CD8-positive, alpha-beta T cell (primary cell): ENCODE measurements at places on chromosomes 16 and 17.

- peak; percentile 34 for DNase-seq
Observed at GRCh38 chr17:1967213-1967612, 57.9 kb downstream of the RTN4RL1 start.

- no peak for DNase-seq
Observed at GRCh38 chr16:87918338-87918737, 18.0 kb downstream of the CA5A start.

DNA sequence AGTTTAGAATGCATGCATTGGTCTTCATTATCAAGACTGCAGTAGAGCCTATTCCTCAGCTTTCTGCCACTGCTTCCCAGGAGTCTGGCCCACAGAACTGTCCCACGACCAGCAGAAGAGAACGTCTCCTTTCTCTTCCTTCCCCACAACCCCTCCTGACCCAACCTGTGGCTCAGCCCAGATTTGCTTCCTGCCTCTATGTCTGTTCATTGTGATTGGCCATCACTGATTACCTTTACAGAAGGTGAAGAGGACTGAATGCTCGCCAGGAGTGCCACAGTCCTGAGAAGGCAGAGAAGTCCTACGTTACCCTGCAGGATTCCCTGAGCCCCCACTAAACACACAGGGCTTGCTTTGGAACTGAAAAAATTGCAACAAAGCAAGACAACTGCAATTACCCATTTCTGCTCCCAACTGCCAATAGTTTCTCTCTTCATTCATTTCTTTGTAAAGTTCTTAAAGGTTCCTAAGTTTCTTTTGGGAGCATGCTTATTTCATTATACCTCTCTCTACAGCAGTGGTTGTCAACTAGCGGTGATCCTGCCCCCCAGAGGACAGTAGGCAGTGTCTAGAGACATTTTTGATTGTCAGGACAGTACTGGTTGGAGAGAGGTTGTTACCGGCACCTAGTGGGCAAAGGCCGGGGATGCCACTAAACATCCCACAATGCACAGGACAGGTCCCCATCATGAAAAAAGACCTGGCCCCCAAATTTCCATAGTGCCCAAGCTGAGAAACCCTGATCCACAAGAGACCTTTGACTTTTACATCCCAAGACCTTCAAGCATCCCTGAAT, 4.5 kb upstream of the NAT9 start:
- no peak for DNase-seq

DNA sequence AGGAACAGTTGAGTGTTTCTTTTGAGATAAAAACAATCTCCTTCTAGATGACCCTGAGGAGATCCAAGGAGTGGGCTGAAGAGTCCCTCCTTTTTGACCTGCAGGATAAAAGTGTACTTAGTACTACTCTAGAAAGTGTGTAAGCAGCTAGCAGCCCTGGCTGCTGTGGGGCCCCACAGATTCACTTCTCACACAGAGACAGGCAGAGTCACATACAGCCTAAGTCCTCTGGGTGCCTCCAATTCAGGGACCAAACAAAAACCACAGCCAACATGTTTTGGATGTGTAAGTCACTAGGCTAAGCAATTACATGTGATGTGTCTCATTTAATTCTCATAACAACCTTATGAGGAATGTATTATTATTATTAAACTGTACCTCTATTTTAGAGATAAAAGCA, 97.1 kb downstream of the TMEM100 start:
- no peak for DNase-seq

- DNase-seq: no peak
Observed at GRCh38 chr17:10309003-10309974, 63.5 kb downstream of the MYH13 start.

DNA sequence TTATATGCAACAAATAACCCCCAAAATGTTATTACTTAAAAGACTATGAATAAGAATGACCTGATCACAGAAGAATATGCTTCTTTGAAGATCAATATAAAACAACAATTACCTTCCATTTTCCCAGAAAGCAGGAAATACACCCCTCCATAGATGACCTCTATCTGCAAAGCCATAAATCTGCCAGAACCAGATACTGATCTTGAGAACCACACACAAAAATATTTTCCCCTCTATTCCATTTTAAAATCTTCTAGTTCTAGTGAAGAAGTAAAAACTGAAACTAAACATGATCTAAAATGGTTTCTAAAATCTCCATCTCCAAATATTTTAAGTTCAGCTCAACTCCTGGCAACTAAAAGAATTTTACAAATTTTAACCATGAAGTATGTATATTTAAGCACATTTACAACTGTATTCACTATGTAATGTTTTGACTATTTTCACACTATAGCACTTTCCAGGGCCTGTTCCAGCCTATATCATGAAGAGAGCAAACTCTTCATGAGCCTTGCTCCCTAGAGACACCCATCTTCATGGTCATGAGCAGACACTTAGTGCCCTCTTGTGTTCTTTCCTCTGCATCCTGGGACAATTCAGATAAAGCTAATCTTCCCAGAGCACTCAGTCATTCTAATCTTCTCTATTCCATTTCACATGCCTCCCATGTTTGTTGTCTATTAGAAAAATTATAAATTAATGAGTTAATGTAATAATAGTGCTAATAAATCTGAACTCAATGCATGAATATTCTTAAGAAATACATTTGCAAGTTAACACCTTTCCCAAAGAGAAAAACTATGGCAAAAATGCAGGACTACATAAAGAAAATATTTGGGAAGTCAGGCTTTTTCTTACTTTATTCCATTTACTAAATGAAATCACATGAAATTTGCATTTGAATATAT, 87.0 kb downstream of the HELZ start:
- no peak for DNase-seq

GRCh38 chr17:9132944-9133610, 111.8 kb downstream of the NTN1 start:
- no peak for DNase-seq

DNA sequence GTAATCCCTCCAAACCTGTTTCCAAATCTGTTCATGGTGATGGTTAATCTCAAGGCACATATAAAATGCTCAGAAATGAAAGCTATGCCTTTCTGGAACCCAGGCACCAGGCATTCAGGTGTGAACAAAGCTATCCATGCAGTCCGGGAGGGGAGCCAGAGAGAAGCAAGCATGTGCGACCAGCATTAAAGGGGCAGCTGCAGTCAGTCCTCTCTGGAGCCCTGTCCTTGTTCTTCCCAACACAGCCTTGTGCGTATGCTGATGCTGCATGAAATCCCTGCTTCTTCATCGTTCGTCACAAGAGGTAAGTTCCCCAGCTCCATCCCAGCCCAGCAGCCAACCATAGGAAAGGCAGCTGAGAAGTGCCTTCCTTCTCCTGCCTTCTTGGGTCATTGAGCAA, 148.7 kb downstream of the GRIN2A start:
- DNase-seq: no peak

GRCh38 chr16:1002399-1003166, 21.0 kb downstream of the SOX8 start:
- peak; percentile 66 for DNase-seq

- DNase-seq: no peak
Observed at GRCh38 chr16:28290859-28291254, 1.5 kb upstream of the SBK1 start.

GRCh38 chr16:2769675-2770056, 7.4 kb downstream of the ELOB start:
- no peak for DNase-seq

DNA sequence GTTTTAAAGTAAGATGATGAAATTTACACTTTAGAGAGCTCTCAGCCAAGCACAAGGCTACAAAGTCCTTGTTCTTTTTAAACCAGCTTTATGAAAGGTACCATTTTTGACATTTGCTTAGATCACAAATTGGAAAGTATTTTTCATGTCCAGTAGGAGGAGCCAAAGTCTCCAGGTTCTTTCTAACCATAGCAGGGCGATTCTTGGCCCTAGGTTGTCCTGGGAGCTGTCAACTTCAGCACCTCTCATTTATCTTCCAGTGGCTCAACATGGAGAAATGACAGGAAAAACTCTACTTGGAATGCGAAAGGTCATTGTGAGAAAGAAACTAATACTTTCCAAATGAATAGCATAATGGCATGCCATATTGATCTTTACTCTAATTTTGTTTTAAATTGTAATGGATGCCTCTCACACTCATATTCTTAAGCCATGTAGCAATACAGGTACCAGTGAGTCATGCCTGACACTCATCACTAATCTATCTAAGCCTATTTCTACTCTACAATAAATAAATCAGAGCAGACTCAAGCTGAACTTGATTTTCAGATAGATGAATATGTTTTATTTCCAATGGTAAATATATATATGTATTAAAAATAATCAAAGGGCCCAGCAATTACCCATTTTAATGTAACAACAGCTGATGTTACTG, 919.1 kb upstream of the EEF2KMT start:
- no peak for DNase-seq

DNA sequence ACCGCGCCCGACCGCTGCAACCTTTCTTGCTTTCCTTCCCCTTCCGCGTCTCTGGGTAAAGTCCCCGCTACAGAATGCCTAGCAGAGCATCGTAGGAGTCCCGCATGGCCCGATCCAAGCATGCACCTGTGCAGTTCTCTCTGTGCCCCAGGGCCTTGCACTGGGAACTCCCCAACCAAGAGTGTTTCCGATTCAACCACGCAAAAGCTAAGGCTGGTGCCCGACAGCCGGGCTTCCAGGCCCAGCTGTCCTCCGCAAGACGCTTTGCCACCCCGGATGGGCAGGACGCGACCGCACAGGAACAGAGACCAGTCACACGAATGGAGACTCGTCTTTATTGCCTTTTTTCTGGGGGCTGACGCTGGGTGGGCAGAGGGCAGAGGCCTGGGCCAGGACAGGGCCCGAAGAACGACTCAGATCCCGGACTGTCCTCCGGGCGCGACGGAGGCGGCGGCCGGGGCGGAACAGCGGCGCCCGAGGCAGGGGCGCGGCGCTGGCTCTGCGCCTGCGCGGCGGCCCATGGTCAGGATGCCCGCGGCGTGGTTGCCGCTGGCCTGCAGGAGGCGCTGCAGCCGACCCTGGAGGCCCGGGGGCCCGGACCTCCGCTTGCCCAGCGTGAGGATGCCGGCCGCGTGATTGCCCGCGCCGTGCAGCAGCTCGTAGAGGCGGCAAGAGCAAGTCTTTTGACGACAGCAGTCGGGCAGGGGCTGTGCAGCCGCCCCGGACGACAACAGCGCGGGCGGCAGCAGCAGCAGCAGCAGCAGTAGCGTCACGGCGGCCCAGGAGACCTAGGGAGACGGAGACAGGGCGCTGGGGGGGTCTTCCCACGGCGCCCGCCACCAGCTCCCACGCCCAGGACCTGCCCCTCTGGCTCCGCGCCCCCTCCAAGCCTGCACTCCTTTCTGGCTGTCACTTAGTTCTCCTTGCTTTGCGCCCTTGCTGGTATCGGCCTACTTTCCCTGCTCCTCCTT, 1.2 kb downstream of the HCRT start:
- DNase-seq: peak; percentile 76

DNA sequence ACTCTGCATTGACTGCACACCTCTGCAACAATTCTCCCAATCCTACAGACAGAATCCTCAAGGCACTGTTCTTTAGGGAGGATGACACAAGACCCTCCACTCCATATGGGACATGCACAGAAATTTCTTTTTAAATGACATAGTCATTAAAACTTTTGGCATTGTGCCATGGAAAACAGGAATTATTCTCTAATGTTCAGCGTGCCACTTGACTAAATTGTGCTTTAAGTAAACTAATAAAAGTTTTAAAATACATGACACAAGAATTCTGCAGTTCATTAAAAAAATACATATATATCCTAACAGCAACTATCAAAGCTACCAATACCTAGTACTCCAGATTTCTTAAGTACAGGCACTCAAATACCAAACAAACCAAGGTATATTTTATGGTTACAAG, 16.0 kb downstream of the CEP112 start:
- no peak for DNase-seq

DNA sequence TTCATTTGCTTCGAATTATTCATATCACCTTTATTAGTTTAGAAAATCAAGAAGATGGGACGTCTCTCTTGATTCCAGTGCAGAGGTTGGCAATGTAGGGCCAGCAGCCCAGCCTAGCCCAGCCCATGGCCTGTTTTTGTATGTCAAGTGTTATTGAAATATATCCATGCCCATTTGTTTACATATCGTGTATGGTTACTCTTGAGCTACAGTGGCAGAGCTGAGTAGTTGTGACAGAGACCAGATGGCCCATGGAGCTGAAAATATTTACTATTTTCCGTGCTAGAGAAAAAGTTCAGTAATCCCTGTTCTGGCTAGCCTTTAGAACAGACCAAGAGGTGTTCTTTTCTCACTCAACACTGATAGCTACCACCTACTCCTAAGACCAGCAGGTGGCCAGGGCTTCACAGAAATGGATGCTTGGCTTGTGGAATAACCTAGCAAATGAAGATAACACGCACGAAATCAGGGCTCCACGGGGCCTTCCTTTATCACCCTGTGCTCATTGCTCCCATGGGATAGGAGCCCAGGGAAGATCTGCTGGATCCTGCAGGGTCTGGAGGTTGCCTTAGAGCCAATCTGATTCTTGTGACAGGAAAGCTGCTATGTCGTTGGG, 123.2 kb upstream of the ANKFN1 start:
- DNase-seq: no peak

DNA sequence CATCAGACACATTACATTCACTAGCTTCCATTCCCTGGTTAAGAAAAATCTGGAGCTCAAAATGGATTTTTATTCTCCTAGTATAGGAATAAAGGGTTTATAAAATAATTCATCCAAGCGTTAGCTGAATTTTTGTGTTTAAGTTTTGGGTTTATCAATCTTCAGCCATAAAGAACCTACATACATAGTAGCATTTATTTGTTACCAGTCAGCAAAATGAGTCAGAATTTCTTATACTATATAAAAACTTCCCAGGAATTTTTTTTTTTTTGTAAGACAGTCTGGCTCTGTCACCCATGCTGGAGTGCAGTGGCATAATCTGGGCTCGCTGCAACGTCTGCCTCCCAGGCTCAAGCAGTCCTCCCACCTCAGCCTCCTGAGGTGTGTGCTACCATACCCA, 40.2 kb upstream of the SLC12A3 start:
- DNase-seq: no peak

DNA sequence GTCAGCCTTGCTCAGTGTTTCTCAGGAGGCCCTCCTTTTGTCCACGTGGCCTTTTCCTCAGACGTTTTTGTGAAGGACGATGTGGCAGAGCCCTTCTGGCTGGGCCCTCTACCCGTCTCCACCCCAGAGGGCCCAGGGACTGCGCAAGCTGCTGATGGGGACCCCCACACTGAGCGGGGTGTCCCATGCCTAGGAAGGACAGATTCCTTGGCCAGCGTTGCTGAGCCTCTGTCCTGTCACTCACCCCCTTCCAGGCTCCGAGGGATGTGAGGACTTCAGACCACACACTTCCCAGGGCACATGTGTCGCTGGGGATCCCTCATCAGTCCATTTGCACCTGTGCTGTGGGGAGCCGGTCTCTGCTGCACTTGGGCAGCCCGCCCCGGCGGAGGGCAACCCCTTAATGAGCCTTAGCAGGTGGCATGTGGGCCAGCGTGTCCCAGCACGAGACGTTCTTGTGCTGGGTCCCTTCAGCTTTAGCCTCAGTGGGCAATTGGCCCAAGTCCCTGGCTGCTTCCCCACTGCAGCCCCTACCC, 48.3 kb downstream of the NT5M start:
- DNase-seq: no peak

GRCh38 chr16:11630046-11630767, 38.0 kb upstream of the SNN start:
- no peak for DNase-seq
